AML-193 (cell line): ENCODE measurements at places on chromosomes 2 and 18.

- no peak for DNase-seq
These were observed 12.6 kb downstream of the NOP58 start for GRCh38 chr2:202278036-202278760.

- DNase-seq = no peak
These were observed 10.1 kb downstream of the ITM2C start for GRCh38 chr2:230874876-230875275.

- no peak for DNase-seq
These were observed 27.5 kb downstream of the CFAP36 start for GRCh38 chr2:55547001-55547400.

DNA sequence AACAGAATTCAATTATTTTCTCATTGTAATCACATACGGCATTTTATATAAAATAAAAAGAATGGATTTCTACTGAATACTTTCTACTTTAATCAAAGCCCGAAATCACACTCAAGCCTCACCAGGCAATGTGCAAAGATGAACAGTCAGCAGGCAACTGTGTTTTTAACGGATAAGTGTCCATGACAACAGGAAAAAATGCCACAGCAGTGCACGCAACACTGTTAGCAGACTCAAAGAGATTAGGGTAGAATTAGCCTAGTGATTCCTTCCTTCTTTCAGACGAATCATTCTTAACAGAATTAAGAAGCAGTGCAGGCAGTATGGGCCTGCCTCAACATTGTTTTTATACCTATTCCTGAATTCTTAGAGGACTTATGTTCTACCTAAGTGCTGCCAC is 135.6 kb downstream of the CDH2 start:
- no peak for DNase-seq

GRCh38 chr2:8628866-8629209 is 53.0 kb upstream of the ID2 start:
- DNase-seq = no peak

DNA sequence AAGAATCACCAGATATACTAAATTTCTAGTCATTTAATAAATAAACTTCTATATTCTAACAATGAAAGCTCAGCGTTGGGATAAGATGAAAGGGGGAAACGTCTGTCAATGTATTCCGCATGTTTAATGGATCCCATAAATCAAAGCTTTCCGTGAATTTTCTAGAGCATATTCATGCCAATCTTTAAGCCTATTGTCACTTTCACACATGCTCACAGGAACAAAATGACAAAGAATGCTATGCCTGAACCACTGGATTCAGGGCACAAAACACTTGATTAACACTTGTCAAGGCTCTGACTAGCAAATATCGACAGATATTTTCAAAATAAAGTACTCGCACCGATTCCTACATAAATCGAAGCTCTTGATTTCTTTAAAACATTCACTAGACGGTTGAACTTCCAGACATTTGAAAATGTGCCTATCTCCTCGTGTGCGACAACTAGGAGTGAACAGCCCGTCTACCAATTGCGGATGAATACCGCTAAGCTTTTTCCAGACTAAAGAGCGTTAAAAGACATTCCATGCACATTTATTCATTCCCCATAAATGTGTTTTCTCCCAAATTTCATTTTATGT is 1.8 kb downstream of the TLK1 start:
- no peak for DNase-seq

- no peak for DNase-seq
These were observed 209.9 kb downstream of the TFCP2L1 start for GRCh38 chr2:121075006-121075551.

GRCh38 chr18:52716973-52717372 is 377.0 kb downstream of the DCC start:
- no peak for DNase-seq

- DNase-seq = peak; percentile 21
These were observed 680 bp downstream of the CTDSP1 start for GRCh38 chr2:218400167-218400929.

DNA sequence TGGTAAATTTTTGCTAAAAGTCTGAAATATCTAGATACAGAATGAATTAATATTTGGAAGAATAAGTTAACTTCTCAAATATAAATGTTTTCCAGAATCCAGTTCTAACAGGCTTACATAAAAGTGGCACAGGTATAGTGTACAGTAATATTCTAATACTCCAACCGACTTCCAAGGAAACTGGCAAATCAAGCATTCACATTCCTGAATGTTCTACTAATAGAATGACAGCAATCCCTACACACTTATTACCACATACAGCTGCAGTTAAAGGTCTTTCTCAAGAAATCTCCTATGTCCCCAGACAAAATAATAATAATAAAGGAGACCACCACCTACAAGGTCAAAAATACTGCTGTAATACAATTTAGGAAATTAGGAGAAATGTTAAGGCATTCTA is 31.9 kb downstream of the TMEM131 start:
- DNase-seq = no peak

DNA sequence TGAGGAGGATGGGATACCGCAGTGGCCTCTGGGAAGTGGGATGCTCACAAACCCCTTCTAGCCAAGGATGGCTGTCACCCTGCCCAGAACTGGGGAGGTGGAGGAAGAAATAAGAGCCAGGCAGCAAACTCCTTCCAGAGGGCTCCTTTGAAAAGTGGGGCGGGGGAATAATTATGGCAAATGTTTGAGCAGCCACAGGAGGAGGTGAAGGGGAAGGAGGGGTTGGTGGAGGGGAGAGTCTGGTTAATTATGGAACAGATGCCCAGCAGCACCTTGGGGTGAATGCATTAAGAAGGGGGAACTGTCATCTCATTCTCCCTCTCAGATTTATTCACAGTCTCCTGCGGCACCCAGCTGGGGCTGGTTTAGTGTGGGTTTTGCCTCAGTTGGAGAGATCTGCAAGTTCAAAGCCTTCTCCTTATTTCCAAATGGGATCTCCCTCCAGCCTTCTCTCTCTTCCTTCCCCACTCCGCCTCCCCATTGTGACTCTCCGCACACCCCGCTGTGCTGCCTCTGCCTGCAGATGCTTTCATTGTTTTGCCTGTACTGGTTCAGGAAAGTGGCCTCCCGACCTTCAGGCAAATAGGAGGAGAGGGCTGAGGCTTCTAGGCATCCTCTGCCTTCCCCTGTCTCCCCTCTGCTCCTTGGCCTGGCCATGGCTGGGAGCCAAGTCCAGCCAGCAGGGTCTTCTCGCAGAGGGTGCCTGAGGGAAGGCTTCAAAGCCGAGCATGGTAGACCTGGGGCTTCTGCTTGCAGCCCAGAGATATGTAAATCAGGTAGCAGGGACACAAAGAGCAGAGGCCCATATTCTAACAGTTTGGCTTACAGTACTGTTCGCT is 457.2 kb upstream of the MEX3C start:
- no peak for DNase-seq

DNA sequence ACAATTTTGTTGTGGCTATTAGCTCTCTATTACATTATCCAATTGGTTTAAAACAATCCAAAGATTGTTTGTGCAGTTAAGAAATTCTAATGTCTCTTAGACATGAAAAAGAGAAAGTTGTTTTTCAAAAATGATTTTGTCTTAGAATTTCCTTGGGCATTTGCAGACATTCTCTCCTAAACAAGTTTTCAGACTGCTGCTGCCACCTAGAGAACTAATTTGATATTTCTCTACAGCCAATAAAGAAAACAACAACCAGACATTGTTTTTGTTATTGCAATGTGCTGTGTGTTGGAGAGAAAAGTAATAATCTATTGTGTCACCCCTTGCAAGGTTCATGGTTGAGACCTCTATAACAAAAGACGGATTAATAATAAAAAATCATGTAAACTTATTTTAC is 119.0 kb upstream of the SYT4 start:
- no peak for DNase-seq

GRCh38 chr2:221572821-221573429 is 821 bp upstream of the EPHA4 start:
- no peak for DNase-seq

GRCh38 chr2:23457990-23458682 is 73.2 kb downstream of the KLHL29 start:
- no peak for DNase-seq

- no peak for DNase-seq
These were observed 118.1 kb downstream of the NCK2 start for GRCh38 chr2:105862843-105863242.

DNA sequence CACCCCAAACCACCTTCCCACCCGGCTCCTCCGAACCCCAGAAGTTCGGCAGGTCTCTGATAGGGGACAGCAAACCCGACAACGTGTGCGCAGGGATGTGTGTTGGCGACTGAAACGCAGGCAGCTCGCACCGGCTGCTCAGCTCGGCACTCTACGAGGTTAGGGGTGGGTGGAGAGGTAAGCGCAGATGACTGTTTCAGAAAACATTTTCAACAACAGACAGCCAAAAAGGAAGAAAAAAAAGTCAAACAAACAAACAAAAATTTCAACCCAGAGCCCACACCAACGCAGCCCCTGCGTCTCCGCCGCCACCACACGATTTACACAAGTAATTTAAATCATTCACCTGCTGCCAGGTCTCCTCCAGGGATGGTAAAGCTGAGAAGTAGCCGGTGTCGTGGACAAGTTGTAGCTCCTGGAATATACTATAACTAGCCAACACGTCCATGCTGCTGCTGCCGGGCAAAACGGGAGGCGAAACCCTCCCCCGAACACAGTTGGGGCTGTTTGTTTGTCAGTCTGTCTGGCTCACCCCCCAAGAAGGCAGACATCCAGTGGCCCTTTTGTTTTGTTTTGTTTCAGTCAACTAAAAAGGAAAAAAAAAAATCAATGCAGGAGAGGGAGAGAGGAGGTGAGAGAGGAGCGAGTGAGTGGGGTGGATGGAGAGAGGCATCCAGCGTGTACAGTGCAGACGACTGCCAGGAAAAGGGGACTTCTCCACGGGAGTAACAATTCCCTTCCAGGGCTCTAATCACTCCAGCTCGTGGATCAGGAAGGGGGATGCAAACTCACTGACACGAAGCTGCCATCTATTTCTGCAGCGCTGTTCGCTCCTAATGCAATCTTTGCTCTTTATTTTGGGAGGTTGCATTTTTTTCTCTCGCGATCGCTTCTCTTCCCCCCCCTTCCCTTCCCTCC is at the start of gene KLF7:
TSS of gene KLF7 (minus strand) at position 828 of the 918 bp plus-strand sequence. CDS start at position 448, 380 bp downstream.
- DNase-seq = no peak

DNA sequence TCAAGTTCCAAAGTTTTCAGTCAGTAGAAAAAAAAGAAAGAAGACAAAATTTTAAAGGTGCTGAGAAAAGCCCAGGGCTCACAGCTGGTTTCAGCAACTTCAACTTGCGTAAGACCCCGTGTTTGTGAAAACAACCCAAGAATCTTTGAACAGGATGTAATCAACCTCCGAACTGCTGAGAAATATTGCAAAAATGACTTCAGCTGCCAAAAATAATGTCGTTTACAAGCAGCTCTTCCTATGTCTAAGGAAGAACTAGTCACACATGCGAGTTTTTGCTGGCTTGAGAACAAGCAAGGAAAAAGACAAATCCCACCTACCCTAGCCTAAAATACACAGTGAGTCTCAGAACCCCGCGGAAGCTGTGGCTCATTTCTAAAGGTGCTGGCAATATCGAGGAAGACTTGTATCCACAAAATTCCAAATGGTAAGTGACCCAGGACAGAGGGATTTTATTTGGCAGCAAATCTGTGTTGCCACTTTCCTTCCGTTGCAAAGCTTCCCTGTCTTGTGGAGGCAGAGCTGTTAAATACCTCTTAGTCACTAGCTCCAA is 59.8 kb upstream of the SLC8A1 start:
- peak; percentile 55 for DNase-seq

- no peak for DNase-seq
These were observed 84.2 kb upstream of the OTOS start for GRCh38 chr2:240224676-240225075.

- DNase-seq = no peak
These were observed 35.5 kb upstream of the CYTIP start for GRCh38 chr2:157479081-157480027.

DNA sequence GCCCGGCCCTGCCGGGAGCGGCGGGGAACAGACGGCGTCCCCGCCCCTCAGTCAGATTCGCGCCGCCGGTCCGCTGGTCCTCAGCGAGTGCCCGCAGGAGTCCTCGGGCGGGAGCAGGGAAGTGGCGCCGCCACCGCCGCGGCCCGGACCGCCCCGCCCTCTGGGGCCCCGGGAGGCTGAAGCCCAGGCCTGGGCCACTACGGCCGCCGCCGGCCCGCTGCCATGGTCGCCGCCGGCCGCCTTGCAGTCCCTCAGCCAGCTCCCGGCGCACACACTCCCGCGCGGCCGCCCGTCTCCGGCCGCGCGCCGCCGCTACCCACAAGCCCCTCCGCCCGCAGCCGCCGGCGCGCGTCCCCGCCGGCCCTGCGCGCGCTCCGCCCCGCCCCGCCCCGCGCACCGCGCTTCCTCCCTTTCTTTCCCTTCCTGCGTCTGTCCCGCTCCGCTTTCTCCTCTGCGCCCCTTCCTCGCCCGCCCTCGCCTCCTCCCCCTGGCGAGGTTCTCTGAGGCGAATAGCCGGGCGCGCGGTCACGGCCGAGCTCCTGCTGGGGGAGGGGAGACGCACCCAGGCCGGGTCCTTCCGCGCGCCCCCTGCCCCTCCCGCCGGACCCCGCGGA is at the start of gene ROCK2:
TSS of gene ROCK2 (minus strand) at position 295 of the 614 bp plus-strand sequence. CDS start 500 bp downstream, outside the sequence.
- peak; percentile 73 for DNase-seq

DNA sequence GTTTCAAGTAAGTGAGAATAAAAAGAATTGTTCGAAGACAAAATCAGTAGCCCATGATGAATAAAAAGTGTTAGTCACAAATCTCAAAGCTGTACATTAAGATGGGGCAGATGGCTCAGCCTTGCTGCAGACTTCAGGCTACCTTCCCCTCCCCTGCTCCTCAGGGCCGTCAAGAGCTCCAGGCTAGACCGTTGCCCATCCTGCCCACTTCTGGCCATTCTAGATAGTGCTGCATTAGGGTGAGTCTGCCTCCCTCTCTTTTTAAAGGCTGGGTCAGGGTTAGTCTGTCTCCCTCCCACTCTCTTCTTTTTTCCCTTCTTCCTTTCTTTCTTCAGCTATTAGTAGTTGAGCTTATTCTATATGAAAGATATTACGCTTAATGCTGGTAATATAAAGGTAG is 86.0 kb downstream of the MAPRE2 start:
- DNase-seq = no peak

DNA sequence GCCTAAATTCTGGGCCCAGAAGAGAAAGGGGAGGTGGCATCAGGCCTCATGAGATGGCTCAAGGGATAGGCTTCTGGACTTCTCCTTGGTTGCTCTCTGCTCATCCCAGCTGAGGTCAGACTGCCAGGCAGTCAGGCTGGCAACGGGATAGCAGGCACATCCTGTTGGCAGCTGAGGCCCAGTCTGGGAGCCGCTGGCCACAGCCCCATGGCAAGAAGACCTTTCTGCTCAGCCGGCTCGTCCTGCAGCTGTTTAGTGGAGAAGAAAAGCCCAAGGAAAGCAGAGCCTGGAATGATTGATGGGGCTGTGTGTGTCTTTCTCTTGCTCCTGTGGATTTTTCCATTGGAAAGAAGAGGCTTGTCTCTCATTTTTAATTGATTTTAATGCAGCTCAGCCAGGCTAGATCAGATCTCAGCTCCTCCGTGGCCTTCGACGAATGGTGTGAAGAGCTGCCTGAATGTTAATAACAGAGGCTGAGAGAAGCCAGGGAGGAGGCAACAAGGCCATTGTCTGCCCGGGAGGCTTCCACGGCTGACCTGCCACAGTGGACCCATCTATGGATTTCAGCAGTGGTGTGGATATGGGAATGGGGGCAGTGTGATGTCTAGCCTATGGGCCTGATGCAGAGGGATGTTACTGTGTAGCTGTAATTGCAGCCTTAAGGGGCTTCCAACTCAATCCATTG is 99.5 kb downstream of the HS1BP3 start:
- no peak for DNase-seq
